NCI-H526 treated with DMSO at 0.1 percent for 48 hours (cell line): ENCODE measurements at places on chromosomes 3 and 15.
A peak's percentile ranks its signal among the peaks of the same experiment; 100 is the strongest.

- no peak for DNase-seq
Measured at GRCh38 chr15:37253877-37254276, 153.5 kb upstream of the MEIS2 start.

DNA sequence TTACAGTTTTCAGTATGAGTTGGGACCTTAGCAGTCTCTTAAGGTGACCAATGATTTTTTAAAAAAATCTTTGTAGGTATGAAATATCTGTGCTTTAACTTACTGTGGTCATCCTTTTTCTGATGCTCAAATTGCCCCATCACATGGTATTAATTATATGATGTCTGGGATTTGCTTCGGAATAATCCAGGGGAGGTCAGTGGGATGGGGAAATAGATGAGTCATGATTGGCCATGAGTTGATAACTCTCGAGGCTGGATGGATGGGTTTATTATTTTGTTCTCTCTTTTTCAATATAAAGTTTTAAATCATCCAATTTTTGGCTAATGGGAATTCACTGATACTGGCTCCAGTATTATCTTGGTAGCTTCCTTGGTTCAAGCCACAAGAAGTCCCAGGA is 370.3 kb upstream of the TPM1 start:
- no peak for DNase-seq

- no peak for DNase-seq
Measured at GRCh38 chr3:155184011-155184410, 103.9 kb downstream of the MME start.

- no peak for DNase-seq
Measured at GRCh38 chr3:52054661-52055511, 1.5 kb downstream of the DUSP7 start.

DNA sequence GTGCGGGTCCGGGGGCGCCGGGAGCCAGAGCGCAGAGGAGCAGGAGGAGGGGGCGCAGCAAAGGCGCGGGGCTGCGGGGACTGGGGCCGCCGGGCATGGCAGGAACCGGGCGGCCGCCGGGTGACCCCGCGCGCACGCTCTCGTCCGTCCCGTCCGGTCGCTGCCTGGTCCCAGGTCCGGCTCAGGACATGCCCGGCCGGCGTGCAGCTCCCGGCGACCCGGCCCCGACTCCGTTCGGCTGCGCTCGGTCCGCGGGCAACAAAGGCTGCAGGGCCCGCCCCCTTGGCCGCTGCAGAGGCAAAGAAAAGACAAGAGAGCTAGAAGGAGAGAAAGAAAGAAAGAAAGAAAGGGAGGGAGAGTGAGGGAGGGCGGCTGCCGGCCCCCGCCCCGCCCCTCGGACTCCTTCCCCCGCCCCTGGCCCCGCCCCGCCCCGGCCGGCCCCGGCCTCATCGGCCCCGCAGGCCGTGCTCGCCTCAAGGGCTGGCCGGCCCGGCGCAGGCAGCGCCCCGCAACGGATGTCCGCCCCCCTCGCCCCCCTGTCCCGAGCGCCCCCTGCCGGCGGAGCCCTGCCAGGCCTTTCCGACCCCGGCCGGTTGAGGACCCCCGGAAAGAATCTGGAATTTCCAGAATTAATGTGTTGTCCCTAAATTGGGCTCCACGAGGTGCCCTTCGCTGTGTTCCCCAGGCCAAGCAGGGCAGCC is at the start of gene ADAMTS7:
Gene ADAMTS7, minus strand, starts transcription at position 341 of the 701 bp plus-strand sequence. Its CDS starts 244 bp downstream, at position 97.
- no peak for DNase-seq

GRCh38 chr3:172467170-172467824 is 19.0 kb upstream of the GHSR start:
- no peak for DNase-seq

- no peak for DNase-seq
Measured at GRCh38 chr3:89223188-89223587, 115.8 kb downstream of the EPHA3 start.

GRCh38 chr15:31330111-31330785 is 3.6 kb downstream of the KLF13 start:
- DNase-seq = no peak

GRCh38 chr3:181966393-181966792 is 254.7 kb downstream of the SOX2 start:
- DNase-seq = no peak

DNA sequence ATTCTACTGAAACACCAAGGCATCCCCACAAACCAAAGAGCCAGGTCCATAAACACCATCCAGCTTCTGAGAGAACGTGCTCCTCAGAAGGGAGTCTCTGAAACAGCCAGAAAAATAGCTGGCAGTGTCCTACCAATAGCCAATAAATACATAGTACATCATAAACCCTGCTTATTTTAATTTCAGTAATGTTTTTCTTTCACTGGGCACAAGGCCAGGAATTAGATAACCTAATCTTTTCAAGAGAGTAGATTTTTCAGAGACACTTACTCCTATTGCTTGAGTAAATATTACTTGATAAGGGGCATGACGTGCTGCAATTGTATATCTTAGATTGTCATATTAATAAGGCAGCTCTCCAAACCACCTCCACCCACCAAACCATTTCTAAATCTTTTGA is 22.7 kb downstream of the GADL1 start:
- DNase-seq = no peak

DNA sequence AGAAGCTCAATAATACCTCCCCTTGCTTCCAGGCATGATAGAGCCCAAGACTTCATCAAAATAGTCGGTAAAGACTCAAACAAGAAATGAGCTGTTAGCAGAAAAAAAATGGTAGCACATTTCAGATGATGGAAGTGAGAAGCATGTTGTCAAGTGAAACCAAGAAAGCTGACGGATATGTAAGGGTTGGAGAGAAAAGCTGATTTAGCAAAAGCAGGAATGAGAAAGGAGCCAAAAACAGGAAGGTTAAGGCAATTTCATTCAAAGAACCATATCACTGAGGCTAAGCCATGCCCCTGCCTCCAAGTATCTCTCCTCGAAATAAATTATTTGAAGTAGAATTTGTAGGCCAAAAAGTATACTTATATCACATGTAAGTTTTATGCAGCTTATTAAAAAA is 88.8 kb downstream of the ANO10 start:
- DNase-seq = no peak

- no peak for DNase-seq
Measured at GRCh38 chr3:4448187-4448586, 18.9 kb downstream of the SUMF1 start.

DNA sequence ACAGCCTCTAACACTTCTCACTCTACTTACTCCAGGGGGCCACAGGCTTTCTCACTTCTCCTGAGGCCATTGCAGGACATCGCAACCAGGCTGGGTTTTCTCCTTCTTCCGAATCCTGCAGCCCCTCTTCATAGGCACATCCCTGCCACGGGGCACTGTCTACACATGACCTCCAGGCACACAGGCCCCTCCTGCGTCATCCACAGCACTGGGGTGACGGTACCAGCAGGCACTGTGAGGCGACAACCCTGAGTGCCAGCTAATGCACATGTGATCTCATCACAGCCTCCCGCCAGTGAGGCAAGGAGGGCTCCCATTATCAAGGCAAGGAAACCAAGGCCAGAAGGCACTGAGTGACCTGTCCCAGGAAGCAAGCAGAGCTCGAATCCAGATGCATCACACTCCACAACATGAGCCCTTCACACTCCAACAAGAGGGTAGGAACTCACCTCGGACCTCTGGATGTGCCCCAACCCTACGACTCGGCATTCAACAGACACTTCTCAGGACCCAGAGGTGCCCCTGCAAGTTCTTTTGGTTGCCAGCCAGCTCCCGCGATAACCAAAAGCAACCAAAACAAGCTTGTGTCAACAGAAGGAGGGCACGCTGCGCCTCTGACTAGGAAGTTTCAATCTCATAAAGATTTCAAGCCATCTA is 16.7 kb downstream of the FAM174B start:
- DNase-seq = no peak

DNA sequence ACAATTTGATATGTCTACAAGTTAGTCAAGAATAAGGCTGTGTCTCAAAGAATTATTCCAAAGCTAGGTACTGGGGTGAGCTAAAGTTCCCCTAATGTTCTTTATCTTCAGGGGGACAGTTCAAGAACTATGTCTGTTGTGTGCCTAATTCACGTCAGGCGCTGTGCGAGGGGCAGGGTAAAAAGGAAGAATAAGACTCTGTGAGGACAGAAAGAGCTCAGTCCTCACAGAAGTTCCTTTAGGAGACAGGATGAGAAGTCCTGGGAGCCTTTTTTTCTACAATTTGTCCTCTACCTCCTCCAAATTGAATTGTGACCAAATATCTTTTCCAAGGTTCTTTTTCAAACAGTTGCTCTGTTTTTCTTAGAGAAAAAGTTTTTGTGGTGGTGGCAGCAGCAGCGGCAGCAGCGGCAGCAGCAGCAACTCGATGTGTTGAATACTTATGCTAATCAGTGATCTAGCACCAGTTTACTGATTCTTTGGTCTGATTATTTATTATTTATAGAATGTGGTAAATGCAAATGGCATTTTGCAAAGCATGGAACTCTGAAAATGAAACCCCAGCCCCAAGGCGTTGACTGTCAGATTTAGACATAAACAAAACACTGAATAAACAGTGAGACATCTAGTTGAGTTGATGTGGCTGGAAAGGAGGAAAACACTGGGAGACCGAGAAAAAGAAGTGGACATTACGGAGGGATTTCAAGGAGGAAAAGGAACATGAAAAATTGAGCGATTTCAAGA is 88.6 kb downstream of the GTPBP8 start:
- peak; percentile 15 for DNase-seq

- DNase-seq = no peak
Measured at GRCh38 chr15:91865486-91865885, 12.0 kb downstream of the SLCO3A1 start.

- DNase-seq = peak; percentile 24
Measured at GRCh38 chr15:51083641-51084166, 11.0 kb downstream of the TNFAIP8L3 start.

- DNase-seq = no peak
Measured at GRCh38 chr3:5251196-5251583, 63.7 kb downstream of the EDEM1 start.

DNA sequence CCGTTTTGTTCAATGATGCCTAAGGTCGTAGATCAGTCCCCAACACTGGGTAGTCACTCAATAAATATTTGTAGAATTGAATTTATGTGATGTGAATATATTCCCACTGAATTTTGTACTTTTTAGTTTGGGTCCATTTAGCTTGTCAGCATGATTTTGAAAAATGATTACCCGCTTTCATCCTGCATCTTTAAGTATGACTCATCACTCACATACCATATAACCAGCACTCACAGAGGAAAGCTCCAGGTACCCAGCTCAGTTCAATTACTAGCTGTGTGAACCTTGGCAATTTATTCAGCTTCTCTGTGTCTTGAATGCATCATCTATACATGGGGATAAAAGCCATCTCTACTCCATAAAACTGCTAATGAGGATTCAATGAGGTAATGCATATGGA is 2.2 kb upstream of the MLF1 start:
- no peak for DNase-seq

DNA sequence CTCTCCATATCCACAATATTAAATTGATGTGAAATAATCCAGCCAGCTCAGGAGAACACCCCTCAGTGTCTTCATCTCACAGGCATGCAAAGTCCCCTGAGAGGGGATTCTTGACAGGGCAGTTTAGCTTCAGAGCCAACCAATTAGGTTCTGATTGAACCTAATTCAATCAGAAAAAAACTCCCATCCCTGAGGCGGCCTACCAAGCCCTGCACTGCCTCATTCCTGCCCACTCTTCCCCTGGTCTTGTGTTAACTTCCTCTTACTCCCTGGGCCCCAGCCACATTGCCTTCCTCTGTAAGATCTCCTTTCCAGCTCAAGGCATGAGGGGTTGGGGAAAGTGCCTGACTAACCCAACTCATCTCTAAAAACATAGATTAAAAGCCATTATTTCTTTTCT is 46.1 kb downstream of the FRMD4B start:
- no peak for DNase-seq

GRCh38 chr3:106688464-106688863 is 688.8 kb upstream of the CCDC54 start:
- DNase-seq = no peak

DNA sequence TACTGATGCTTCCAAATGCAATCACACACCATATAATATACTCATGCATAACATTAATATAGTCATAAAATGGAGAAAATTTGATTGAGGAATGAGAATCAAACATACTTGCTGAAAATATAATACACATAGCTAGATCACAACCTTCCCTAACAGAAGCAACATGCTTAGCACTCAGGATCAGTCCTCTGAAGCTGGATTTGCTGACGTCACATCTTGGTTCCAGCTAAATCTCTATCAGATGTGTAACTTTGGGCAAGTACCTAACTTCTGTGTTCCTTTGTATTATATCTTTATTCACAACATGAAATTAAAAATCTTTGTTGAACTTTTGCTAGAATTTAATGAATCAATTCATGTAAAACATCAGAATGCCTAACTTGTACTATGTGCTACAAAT is 263.5 kb downstream of the ZNF385D start:
- DNase-seq = no peak

DNA sequence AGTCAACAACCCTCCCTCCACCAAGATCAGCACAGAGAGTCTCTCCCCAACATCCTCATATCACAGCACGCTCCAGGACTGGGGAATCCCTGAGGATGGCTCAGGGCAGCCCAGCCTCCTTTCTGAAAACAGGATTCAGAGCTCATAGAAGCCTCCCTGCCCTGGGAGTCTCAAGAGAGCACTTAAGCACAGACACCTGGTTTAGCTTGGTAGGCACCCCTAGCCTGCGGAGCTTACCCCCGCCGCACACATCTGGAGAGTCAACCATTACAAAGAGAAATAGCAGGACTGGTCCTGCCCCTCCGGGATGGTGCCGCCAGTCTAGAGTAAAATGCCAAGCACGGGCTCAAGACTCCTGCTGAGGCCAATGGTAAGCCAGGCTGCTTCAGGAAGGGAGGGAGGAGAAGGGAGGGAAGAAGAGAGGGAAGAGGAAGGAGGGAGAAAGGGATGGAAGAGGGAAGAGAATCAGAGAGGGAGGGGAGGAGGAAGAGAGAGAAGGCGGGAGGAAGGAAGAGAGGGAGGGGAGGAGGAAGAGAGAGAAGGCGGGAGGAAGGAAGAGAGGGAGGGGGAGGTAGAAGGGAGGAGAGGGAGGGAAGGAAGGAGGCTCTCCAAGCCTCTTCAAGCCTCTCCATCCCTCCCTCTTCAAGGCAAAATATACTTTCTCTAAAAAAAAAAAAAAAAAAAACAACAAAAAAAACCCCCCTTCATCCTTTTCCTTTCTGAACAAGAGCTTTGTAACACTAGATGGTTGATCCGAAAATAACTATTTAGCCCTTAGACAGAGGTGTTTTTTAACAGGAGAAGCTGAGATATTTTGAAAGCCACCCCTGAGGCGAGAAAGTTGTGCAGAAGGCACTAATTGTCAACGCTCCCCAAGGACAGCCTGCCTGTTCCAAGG is 278.6 kb upstream of the TLE3 start:
- DNase-seq = no peak

DNA sequence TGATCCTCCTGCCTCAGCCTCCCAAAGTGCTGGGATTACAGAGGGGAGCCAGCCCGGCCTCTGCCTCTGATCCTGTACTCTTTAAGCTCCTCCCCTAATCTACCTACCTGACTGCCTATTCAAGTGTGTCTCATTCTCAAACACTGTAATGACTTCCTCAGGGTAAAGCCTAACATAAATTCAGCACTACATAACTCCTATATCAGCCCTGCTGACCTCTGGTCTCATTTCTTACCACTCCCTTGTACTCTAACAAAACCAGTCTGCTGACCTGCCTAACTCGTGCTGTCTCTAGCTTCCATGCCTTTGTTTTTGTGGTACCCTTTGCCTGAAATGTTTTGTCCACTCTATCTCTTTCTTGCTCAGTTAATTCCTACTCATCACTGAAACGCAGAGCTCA is 172.1 kb upstream of the IL12A start:
- no peak for DNase-seq

- DNase-seq = no peak
Measured at GRCh38 chr15:65583701-65584100, 27.2 kb downstream of the INTS14 start.

GRCh38 chr3:58857402-58857801 is 190.8 kb upstream of the FAM3D start:
- peak; percentile 73 for DNase-seq
